ENCODE measurements at places on chromosomes 7 and 10. TPM values are rescaled to one million over a fixed set of nuclear protein-coding genes. Genes with fewer than 3 reads are reported as not detected.

DHX32 gene
- 44.6 TPM for total RNA-seq

NEUROG3 gene
- not detected for total RNA-seq

DYNC1I1 gene
- 1.8 TPM for total RNA-seq

HOXA6 gene
- 1.7 TPM for total RNA-seq

GRID2IP gene
- total RNA-seq = not detected

HOXA11 gene
- total RNA-seq = 0.96 TPM

AGAP5 gene
- total RNA-seq = 3.3 TPM

ACTR3C gene
- total RNA-seq = 8.3 TPM

ADCYAP1R1 gene
- not detected for total RNA-seq

GARIN1A gene
- total RNA-seq = 4.0 TPM

OR6V1 gene
- not detected for total RNA-seq

NUDT1 gene
- total RNA-seq = 5.7 TPM

PCBD1 gene
- 34.0 TPM for total RNA-seq

Data from mammary epithelial cell (primary cell).